ENCODE measurements at places on chromosomes 2 and 18.

DNA sequence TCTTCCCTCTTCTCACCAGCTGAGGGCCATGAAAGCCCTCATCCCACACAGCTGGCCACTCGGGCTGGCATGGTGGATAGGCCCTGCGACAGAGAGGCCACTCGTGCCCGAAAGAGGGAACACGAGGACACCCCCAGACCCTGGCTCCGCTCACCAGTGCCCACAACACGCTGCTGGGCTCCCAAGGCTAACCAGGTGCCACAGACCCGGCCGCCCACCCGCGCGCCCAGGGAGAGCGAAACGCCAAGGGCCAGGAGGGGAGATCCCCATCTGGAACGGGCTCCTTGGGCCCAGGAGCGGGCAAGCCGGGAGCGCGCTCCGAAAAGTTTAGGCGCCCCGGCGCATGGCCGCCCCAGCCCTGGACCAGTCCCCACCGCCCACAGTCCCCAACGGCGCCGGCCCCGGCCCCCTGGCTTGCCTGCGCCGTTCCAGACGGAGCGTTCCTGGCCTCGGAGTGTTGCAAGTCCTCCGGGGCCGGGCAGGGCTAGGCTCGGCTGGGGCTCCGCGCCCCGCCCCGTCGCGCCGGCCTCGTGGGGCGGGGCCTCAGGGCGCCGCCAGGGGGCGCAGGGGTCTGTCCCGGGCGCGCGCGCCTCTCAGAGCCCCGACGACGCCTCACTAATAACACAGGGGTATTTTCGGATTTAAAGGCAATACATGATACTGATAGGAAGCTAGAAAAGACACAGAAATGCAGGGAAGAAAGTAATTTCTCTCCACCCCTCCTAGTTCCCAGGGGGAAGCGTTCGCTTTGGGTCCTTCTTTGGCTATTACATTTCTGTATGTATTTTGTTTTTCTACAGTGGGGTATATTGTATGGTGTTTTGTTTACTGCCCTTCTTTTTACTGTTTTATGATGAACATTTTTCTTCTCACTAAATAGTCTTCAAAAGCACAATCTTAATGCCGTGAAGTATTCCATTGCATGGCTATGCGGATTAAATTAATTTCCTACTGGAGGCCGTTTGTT is at the start of gene TMBIM1:
Gene TMBIM1 (minus strand): TSS at position 456 of the 967 bp plus-strand sequence. CDS start 10,362 bp downstream, outside the sequence.
- peak; percentile 86 for DNase-seq

- DNase-seq, result no peak
These were observed 1.8 kb upstream of the DUSP2 start for GRCh38 chr2:96146881-96147592.

- no peak for DNase-seq
These were observed 1.5 kb upstream of the SLC35G4 start for GRCh38 chr18:11607906-11608305.

- DNase-seq, result no peak
These were observed 273.0 kb downstream of the CDH2 start for GRCh38 chr18:27903906-27904305.

DNA sequence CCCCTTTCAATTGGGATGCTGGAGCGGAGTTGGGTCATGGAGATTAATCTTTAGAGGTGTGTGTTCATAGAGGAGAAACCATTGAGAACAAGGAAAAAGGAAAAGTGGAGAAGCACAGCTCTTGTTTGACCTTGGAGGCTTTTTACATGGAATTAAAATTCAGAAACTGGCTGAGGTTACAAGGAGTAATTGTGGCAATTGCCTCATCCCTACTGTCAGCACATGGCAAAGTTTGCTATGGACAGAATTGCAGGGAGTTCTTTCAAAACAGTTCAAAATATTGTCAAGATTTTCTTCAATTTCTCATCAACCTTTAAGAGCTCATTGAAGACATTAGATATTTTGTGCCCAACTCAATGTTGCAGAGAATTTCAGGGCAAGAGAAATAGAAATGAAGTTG is 232.7 kb downstream of the SLC8A1 start:
- DNase-seq, result no peak

DNA sequence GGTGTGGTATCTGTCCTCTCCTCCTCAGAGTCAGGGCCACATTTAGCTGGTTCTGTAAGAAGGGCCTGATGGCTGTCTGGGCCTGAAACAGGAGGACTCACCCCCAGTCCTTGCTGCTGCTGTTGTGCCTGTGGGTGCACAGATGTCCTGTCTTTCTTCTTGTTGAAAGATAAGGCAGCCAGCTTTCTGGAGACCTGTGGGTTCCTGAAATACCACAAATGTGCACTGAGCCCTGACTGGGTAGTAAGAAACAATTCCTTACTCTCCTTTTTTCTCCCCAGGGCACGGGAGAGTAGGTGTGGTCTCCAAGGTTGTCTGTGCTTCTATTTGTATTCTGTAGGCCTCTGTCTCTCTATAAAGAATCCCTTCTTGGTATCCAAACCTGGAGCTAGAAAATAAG is 96.2 kb upstream of the DLX2 start:
- DNase-seq, result no peak

- no peak for DNase-seq
These were observed 124.7 kb downstream of the ACKR3 start for GRCh38 chr2:236694146-236694888.

- DNase-seq, result no peak
These were observed 63.3 kb upstream of the STK17B start for GRCh38 chr2:196234672-196235071.

- DNase-seq, result no peak
These were observed 56.9 kb downstream of the FBXO11 start for GRCh38 chr2:47849368-47849767.

- DNase-seq, result peak; percentile 43
These were observed 122.5 kb downstream of the FHOD3 start for GRCh38 chr18:36419900-36420531.

DNA sequence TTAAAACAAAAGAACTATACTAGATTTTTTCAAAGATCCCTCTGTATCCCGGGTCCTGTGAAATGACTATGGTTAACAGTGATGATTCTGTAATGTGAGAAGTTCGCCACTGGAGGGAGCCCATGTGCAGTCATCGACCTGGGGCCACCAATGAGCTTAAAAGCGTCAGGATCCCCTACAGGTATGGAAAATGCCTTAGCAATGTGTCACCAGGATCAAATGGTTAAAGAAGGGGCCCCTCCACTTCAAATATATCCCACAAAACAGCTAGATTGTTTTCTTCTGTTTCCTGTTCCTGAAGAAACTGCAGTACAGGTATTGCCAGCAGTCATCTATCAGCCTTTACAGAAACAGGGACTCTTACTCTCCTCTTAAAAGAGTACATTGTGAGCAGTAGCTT is 15.3 kb downstream of the CHRNA1 start:
- DNase-seq, result peak; percentile 93

Measured in GM23338 (cell line).